T47D (cell line): ENCODE measurements at places on chromosomes 7 and 10.

DNA sequence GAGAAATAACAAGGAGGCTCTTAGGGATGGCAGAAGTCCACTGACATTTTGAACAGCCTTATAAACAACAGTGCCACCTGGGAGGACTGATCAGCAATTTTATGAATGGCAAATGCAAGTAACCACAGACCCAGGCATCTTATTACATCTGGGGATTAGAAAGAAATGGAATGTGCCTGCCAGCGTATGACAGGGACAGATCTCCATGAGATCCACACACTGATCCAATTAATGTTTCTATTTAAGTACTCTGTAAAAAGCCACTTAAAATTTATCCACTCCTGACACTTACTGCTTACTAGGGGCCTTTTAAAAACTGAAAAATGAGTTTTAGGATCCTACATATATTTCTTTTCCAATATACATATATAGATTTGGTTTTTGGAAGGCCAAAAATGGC, 28.6 kb downstream of the PARD3 start:
- no peak for DNase-seq

GRCh38 chr7:108204281-108204796, 74.2 kb upstream of the LAMB4 start:
- no peak for DNase-seq

DNA sequence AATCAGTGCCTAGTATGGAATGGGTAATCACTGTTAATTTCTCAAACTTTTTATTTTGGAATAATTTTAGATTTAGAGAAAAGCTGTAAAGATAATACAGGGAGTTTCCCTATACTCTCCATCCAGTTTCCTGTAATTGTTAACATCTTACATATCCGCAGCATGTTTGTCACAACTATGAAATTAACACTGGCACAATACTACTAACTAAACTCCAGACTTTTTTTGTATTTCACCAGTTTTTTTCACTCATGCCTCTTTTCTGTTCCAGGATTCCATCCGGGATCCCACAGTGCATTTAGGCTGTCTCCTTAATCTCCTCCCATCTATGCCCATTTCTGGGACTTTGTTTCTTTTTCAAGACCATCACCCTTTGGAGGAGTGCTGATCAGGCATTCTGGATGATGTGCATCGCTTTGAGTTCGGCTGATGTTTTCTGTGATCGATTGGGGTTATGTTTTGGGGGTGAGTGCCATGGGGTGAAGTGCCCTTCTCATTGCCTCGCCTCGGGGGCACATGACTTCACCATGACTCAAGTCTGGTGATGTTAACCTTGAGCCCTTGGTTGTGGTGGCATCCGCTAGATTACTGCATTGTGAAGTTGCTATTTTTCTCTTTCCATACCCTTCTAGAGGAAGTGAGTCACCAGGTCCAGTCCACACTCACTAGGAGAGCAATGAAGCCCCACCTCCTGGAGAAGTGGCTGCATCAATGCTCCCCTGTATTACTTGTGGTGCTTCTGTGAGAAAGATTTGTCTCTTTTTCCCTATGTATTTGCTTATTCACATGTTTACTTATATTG, 43.9 kb upstream of the GRB10 start:
- DNase-seq: no peak

DNA sequence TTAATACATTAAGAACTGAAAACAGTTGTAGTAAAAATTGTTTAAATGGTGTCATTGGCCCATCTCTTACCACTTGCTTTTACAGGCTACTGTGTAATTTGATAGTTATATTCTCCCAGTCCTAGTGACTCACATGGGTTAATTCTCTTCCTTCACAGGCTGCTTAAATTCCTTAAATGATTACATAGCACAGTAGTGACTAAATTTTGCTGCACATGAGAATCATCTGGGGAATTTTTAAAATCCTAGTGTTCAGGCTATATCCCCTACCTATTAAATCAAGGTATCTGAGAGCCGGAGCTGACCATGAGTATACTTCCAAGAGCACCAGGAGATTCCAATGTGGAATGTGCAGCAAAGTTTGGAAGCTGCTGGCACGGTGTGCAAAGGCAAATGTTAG, 45.3 kb upstream of the ZNF800 start:
- no peak for DNase-seq

- DNase-seq: no peak
Observed at GRCh38 chr10:11578802-11579255, 32.6 kb downstream of the USP6NL start.

DNA sequence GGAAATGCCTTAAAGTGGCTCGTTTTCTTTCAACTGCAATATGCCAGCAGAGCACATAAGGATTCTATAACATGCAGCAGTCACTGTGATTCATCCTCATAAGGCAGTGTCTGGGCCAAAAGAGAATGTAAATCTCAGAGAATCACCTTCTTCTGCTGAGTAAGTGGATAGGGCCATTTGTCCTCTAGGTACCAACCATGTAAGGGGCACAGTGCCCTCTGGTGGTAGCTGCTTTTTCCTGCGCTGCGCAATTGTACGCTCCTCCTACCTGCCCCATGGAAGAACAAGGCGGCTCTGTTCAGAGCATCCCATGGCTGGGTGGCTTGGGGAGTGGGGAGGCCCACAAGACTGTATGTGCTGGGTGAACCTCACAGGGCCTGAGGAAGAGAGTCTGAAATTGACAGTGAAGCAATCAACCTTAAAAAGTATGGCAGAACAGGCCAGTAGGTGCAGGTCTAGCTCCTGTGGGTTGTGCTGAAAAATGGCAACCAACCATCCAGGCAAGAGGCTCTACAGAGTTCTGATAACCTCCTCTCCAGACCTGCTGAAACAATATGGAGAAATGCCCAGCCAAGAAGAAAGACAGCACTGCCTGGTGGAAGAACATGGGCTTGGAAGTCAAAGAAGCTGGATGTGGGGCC, 78.6 kb upstream of the C10orf90 start:
- peak; percentile 21 for DNase-seq

GRCh38 chr7:99456288-99456687, 9.7 kb downstream of the ATP5MF start:
- no peak for DNase-seq

- DNase-seq: no peak
Observed at GRCh38 chr7:138169441-138169851, 93.2 kb downstream of the AKR1D1 start.

DNA sequence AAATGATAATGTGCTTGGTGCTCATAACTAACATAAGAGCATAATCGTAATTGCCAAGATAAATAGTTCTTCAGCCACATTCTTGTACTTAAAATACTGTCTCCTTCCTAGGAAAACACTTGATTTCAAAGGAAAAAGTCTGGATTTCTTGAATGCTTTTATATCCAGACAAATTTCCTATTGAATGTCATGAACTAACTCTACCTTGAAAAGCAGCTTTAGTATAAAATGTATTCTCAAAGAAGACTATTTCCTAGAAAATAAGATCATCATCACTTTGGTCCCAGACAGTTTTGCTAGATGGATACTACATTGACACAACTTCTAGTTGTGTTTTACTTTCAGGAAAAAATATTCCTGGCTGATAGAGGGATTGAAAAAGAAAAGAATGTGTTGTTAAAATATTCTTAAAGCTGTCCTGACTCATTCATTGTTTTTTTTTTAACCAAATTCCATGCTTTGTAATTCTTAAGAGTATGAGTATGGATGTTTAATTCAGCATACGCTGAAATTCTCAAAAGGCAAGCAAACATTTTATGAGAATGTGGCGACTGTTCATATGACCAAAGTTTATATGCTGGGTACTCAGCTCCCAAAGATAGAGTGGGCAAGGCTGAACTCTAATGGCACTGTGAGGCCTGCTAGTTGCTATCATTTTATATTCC, 106.1 kb downstream of the PPP1R3A start:
- DNase-seq: no peak

GRCh38 chr7:26989897-26990670, 105.7 kb downstream of the HOXA1 start:
- DNase-seq: no peak

DNA sequence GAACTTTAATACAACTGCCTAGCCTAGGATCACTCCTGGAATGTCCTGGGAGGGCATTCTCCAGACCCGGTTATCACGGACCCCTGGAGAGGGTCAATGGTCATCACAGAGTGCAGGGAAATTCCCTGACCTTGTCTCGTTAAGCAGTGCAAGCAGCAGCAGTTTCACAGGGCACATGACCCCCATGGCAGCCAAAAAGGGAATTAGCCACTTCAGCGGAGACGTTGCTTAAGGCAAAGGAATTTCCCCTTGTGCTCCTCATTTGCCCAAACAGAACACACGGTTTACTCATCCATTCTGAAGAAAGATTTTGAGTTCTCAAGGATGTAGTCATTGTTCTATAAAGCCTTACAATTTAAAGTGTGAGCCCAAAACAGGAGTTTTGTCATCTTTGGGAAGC, 260.3 kb downstream of the SNX13 start:
- DNase-seq: peak; percentile 11

DNA sequence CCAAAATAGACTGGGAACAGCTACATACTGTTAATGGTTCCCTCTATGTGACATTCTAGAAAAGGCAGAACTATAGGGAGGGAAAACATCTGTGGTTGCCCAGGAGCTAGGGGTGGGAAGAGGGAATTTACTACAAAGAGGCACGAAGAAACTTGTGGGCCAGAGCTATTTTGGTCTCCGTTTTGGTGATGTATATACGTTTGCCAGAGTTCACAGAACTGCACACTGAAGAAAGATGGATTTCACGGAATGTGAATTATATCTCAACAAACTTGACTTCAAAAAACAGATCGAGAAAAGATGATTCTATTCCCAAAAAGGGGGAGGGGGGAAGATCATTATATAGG, 386 bp upstream of the AS3MT start:
- DNase-seq: peak; percentile 7

GRCh38 chr10:60955957-60956425, 12.0 kb upstream of the RHOBTB1 start:
- no peak for DNase-seq

DNA sequence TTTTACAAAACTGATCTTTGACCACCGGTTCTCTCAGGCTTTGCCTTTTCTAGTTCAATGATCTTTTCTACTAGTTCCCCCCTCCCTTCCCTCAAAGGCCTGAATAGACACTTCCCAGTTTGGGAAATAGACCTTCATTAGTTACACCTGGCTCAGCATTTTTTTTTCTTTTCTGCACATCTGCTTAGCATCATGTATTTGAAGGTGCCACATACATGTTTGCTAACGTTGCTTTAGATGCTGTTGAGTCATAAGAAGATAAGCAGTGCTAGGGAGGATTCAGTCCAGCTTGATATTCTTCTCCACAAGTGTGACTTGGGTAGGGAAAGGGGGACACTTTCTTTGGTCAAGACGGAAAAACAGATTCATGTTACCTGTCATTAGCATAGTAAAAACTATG, 78.3 kb downstream of the BICC1 start:
- DNase-seq: no peak

- DNase-seq: no peak
Observed at GRCh38 chr10:2494399-2494798, 572.9 kb upstream of the PFKP start.

- DNase-seq: no peak
Observed at GRCh38 chr7:90736968-90737939, 141.1 kb downstream of the CDK14 start.

DNA sequence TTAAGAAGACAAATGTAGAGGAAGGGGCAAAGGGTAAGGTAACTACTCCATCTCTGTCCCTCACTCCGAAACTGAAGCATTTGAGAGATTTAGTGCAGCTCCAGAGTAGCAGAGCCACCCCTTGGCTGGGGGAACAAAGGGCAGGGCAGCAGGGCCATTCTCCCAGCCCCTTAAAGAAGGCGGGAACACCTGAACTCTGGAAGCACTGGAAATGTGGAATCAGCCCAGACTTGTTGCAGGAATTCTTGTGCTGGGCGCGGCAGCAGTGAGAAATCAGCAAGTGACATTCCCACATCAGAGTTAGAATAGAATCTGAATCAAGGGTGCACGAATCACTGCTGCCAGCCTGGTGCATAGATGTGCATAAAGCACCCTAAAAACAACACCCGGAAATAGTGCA, 34.4 kb upstream of the GRM8 start:
- DNase-seq: no peak

GRCh38 chr7:116316838-116317628, 106.7 kb downstream of the TES start:
- DNase-seq: no peak

DNA sequence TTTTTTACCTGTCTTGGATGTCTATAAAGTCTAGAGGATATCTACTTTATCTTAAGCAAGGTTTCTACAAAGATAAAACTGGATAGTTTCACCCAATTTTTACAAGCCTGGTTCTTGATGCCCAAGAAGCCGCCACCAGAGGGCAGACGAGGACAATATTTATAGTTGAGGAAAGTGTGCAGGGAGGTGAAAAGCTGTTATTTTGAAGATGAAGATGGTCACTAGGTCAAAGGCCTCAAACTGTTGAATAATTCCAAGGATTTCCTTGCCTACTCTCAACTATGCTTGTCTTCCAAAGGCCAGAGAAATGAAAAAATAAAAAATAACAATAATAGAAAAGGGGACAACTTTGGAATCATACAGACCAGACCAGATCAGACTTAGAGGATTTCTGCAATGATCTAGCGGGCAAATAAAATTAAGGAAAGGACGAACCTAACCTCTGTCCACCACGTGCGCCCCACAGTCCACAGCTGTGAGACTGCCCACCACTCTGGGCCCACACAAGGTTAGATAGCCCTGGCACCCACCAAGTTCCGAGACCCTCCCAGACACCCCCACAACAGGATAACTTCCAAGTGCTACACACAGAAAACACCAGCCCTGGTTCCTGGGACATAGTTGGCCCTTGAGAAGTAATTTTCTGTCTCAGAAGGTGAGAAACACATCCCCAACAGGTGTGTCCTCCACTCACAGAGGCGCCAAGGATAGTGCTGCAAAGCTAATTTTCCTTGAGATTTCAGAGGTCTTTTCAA, 2.8 kb downstream of the PKD1L1 start:
- peak; percentile 61 for DNase-seq

DNA sequence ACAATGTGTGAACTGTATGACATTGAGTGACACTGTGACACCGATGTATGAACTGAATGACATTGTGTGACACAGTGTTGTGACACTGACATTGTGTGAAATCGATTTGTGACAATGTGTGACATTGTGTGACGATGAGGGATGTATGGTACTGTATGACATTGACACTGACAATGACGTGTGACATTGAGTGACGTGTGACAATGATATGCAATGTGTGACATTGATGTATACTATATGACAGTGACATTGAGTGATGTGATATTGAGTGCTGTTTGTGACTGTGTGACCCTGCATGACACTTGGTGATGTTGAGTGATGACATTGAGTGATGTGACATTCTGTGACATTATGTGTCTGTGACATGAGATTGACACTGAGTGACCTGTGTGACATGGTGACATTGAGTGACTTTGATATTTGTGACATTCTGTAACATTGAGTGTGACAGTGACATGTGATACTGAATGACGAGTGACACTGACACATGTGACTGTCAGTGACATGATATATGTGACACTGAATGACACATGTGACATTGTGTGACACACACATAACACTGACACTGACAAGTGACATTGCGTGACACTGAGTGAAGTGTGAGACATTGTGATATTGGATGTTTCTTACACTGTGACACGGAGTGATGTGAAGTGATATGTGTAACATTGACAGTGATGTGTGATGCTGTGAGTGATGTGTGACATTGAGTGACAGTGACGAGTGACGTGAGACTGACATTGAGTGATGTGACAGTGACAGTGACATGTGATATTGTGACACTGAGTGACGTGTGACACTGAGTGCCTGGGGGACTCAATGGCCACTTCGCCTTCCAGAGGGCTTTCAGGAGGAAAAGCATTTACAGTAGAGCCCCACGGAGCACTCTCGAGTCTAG, 167.5 kb downstream of the PRKAG2 start:
- no peak for DNase-seq
